MV-4-11 (cell line): ENCODE measurements at places on chromosomes 1 and 21.

- peak; percentile 30 for DNase-seq
These were observed 34.1 kb upstream of the SUCO start for GRCh38 chr1:172498857-172499256.

- no peak for DNase-seq
These were observed 19.3 kb upstream of the DDAH1 start for GRCh38 chr1:85484264-85484663.

GRCh38 chr1:27149084-27149761 is 5.7 kb downstream of the SLC9A1 start:
- DNase-seq, result no peak

- no peak for DNase-seq
These were observed 181.1 kb downstream of the RASAL2 start for GRCh38 chr1:178275049-178275448.

DNA sequence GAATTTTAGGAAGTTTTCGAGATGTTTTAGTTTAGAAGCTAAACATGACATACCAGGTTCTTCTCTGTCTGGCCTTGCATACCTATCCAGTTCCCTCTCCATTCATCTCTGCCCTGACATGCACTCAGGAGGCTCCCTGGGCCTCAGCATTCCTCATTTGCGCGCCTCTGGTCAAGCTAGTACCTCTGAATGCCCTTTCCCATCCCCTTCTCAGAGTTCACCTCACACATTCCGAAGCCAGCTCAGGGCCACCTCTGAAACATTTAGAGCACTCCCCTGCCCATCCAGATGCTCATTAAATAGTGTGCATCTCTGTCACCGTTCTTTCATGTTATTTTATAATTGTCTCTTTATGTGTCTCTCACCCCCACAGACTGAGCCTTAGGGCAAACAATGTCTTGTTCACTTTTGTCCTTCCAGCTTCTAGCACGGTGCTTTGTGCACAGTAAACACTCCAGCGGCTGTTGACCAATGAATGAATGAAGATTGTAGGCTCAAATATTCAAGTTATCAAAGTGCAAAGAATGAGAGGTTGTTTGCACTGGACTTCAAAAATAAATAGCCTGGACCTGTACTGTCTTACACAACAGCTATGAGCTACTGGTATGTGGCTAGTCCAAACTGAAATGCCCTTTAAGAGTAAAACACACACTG is 1.2 kb upstream of the DHCR24 start:
- no peak for DNase-seq

- peak; percentile 85 for DNase-seq
These were observed 114.4 kb downstream of the PIK3R3 start for GRCh38 chr1:46017876-46018503.

DNA sequence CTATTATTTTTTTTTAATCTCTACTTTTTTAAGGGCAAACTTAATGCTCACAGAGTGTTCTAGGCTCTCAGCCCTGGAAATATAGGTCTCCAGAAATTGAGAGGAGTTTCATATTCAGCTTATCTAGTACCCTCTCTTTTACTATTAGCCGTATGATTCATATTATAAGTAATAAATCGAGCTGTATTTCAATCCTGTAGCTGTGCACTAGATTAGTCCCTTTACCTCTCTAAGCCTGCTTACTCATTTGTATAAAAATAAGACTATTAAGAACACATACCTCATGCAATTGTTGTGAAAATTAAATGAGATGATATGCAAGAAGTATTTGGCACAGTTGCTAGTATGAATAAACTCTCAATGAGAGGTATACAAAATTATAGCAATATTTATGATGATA is 128.2 kb upstream of the HOOK1 start:
- DNase-seq, result no peak

DNA sequence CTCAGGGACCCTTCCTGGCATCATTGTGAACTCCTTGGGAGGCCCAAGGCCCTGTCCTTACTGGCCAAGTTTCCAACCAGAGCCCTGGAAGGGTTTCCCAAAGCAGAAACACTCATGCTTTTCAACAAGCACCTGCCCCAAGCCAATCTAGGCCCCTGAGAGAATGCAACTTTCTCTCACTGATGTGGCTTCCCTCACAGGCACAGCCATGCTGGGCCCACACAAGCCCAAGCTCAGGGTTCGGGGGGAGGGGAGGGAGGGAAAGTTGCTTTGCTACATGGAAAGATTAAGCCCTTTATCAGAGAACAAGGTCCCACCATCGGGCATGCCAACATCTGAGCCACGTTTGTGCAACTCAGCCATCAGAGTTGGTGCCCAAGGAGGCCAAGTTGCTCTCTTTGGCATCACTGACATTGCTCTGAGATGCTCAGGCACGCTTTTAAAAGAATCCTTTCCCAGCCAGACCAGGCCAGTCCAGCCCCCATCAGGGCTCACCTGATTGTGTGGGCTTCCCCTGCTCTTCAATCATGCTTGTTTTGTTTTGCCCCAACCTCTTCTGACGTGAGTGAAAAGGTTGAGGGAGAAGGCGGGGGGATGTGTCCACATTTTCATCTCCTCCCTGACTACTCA is 43.5 kb downstream of the RIMS3 start:
- DNase-seq, result no peak

DNA sequence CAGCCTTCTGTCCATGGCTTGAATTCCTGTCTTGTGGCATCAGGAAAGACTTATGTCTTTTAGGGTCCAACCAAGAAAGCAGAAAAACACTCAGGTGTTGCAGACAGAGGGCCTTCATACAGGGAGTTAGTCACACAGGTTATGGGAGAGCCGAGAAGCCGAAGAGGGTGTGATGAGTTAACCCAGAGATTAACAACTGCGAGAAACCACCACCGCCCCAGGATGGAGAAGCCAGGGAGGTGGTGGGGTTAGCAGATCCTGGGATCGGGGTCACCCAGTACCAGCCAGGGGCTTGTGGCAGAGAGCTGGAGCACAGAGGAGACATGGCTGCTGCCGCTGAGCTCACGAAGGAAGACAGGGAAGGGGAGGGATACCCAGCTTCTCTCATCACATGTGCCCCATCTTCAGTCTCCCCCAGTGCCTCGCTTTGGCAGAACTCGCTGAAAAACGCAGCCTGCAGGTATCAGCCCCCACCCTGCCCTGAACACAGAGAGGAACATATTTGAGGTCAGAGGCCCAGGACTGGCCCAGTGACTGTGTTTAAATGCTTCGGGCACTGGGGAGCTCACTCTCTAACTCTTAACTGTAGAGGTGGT is 58.7 kb downstream of the RUNX3 start:
- no peak for DNase-seq

GRCh38 chr1:15847100-15847892 is at the start of gene SPEN:
TSS of gene SPEN (plus strand) at chr1:15847707. CDS start at chr1:15848068, 361 bp downstream.
- DNase-seq, result peak; percentile 94

DNA sequence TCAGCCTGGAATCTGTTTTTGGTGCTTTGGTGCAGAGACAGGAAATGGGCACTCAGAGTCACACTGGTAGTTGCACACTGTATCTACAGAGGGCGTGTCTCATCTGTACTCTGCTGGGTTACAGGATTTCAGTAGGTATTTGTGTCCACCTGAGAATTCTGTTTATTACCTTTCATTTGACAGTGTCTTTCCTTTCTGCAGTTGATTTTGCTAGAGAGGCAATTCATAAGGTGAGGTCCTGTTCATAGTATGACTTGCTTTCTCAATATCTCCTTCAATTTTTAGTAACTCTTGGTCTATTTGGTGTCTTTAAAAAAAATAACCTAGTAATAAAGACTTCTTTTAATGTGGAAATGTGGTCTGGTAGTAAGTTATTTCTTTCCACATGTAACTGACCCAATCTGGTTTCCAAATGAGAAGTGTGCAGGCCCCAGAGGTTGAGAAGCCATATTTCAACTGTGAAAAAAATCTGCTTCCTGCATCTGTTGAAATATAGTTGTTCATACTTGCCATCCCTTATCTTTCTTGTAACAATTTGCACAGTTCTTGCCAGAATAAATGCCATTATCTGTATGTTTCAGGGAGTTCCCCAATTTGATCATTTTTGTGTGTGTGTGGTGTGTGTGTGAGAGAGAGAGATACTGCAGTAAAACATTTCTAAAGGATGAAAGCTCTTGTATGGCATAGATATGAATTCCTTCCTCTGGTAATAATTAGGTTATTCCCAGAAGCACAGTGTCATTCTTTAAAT is 78.4 kb upstream of the DNAJC6 start:
- DNase-seq, result peak; percentile 32

DNA sequence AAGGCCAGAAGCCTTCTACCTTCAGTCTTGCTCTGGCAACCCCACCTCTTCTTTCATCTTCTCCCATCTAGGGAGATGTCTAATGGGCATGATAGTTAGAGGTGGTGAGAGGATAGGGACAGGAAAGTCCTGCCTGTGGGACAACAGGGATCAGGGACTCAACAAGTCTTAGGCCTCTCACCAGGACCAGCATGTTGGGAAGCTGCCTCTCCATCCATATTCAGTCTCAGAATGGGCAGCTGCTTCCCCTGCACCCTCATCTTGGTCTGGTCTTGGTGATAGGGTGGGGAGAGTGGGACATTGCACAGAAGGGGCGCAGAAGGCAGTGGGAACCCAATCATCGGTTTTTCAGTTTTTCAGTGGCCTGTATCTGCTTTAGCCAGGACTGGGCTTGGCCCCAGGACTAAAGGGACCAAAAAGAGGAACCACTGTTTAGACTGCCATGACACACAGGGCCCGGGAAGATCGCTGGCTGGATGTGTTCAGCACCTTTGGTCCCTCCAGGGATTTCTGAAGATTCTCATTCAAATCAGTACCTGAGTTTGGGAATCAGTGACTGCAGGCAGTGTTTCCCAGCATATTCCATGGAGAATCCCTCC is 12.7 kb downstream of the RHEX start:
- peak; percentile 14 for DNase-seq

- DNase-seq, result no peak
These were observed 641.0 kb upstream of the CAMK1G start for GRCh38 chr1:208942394-208943130.
